ENCODE measurements at places on chromosomes 7 and 10. TPM values are rescaled to one million over a fixed set of nuclear protein-coding genes. Genes with fewer than 3 reads are reported as not detected.

GOLGA7B gene
- total RNA-seq: not detected

CACNB2 gene
- total RNA-seq: 1.2 TPM

SPDYE11 gene
- total RNA-seq: under 0.01 TPM

AKR1C1 gene
- 528 TPM for total RNA-seq

TEX36 gene
- total RNA-seq: not detected

SGCE gene
- total RNA-seq: 87.5 TPM

PRRT4 gene
- not detected for total RNA-seq

AKR1D1 gene
- total RNA-seq: not detected

NPFFR1 gene
- total RNA-seq: not detected

ANKRD1 gene
- 2.6 TPM for total RNA-seq

AZGP1 gene
- total RNA-seq: not detected

CREM gene
- 24.6 TPM for total RNA-seq

UNC5B gene
- 34.2 TPM for total RNA-seq

NKX6-2 gene
- total RNA-seq: not detected

LIPK gene
- not detected for total RNA-seq

SPDYE2B gene
- not detected for total RNA-seq

TMEM176B gene
- not detected for total RNA-seq

ACSM6 gene
- total RNA-seq: not detected

SVIL gene
- total RNA-seq: 261 TPM

SRGN gene
- total RNA-seq: 25.8 TPM

SLC26A5 gene
- not detected for total RNA-seq

GNAI1 gene
- total RNA-seq: 37.1 TPM

HECTD2 gene
- 11.1 TPM for total RNA-seq

OR2A5 gene
- not detected for total RNA-seq

PHKG1 gene
- total RNA-seq: 0.99 TPM

TAS2R5 gene
- total RNA-seq: 1.7 TPM

TRIM50 gene
- total RNA-seq: not detected

UCN3 gene
- not detected for total RNA-seq

GCC1 gene
- total RNA-seq: 25.6 TPM

SHH gene
- total RNA-seq: under 0.01 TPM

ZNF467 gene
- 0.73 TPM for total RNA-seq

LLCFC1 gene
- total RNA-seq: not detected

HTR7 gene
- total RNA-seq: 0.83 TPM

OR2AE1 gene
- not detected for total RNA-seq

SFRP5 gene
- not detected for total RNA-seq

SPDYE2 gene
- total RNA-seq: not detected

HOXA1 gene
- 1.2 TPM for total RNA-seq

NRG3 gene
- total RNA-seq: not detected

PIP gene
- total RNA-seq: not detected

APBB1IP gene
- 6.3 TPM for total RNA-seq

Data from smooth muscle cell of trachea (primary cell).